Activated CD4-positive, alpha-beta T cell treated with anti-CD3 and anti-CD28 coated beads, Interleukin-2, amount 50 U/mL, for 16 hours (primary cell): ENCODE measurements at places on chromosomes 2 and 18.

DNA sequence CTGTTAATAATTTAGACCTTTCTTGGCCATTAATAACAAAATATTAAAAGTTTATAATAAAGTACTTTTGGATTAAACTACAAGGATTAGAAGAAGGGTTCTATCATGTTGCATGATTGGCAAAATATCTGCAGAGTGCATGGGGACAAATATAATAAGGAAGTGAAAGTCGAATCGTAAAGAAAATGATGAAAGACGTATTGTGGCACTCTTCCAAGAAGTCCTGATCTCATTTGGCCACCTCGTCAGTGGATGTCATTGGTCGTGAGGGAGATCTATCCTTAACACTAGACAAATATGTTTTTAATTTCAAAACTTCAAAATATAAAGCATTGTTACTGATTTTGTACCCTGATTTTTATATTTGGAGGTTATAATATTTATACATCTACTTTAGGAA is 197.7 kb upstream of the STON1 start:
- DNase-seq = no peak

DNA sequence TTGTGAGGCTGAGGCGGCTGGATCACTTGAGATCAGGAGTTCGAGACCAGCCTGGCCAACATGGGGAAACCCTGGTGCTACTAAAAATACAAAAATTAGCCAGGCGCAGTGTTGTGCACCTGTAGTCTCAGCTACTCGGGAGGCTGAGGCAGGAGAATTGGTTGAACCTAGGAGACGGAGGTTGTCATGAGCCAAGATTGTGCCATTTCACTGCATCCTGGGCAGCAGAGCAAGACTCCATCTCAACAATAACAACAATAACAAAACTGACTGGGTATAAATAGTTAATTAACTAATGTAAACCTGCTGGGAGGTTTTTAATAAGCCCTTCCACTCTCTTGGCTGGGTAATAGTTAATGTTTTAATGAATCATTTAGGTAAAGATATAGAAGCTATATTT is 7.8 kb downstream of the SULT6B1 start:
- DNase-seq = no peak

DNA sequence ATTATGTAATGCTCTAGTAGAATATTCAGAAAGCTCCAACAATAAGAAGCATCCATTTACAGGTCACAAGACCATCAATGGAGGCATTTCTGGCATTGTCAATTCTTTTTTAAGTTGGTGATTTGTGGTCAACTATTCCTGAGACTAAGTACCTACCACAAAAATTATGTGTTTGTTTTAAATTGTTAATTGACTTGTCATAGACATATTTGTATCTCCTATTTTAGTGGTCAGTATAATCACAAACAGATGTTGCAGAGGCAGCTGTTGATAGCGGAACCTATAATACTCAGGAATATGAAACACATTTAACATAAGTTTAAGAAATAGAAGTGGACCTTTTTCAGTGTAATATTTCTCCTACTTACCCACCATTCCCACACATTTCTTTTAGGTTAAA is 430.1 kb downstream of the CCDC85A start:
- no peak for DNase-seq

- DNase-seq = no peak
Observed at GRCh38 chr18:79366177-79367094, 29.3 kb upstream of the NFATC1 start.

- no peak for DNase-seq
Observed at GRCh38 chr2:239831001-239831731, 194.0 kb downstream of the NDUFA10 start.

DNA sequence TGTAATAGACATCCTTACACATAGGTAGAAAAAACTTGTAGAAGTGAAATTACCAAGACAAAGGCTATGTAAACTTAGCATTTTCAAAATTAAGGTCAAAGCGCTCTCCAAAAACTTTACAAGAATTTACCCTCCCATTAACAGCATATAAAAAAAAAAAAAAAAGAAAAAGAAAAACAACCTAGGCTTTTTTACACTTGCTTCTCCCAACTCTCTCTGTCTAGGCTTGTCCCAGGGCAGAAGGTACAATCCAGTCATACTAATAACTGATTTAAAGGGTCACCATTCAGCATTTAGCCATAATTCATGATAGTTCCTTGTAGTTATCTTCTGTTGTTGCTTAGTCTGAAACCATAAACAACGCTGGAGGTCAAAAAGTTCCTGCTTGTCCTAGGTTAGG is 130.5 kb downstream of the BCL2 start:
- DNase-seq = no peak

DNA sequence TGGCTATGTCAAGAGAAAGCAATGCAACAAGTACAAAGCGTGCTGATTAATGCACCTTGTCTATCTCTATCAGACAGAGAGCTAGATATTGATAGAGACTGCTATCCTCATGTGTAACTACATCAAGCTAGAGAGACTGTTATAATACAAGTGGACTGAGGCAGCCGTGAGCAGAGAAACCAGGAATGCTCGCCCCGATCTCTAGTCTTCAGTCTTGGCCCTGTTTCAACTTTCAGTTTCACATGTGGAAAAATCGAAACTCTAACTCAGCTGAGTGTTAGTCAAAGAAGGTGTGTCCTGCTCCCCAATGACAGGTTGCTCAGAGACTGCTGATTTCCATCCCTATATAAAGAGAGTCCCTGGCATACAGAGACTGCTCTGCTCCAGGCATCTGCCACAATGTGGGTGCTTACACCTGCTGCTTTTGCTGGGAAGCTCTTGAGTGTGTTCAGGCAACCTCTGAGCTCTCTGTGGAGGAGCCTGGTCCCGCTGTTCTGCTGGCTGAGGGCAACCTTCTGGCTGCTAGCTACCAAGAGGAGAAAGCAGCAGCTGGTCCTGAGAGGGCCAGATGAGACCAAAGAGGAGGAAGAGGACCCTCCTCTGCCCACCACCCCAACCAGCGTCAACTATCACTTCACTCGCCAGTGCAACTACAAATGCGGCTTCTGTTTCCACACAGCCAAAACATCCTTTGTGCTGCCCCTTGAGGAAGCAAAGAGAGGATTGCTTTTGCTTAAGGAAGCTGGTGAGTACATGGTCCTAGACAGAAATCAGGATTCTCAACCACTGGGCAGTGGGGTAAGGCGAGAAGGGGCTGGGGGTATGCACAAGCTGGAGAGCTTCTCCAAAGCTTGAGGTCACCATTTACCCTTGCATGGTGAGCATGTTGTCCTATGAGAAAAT is at the start of gene RSAD2:
TSS of gene RSAD2 (plus strand) at position 376 of the 903 bp plus-strand sequence. CDS start at position 400, 24 bp downstream.
- peak; percentile 66 for DNase-seq

DNA sequence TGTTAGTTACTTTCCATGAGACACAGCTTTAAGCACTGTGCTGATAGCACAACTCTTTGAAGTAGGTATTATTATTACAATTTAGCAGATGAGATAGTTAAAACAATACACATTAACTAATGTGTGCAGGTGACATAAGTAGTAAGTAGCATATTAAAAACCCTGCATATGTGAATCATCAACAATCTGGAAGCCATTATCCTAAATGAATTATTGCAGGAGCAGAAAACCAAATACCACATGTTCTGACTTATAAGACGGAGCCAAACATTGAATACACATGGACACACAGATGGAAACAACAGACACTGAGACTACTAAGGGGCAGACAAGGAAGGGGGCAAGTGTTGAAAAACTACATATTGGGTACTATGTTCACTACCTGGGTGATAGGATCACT is 300.3 kb upstream of the GULP1 start:
- DNase-seq = no peak

GRCh38 chr2:7902251-7902765 is 779.5 kb upstream of the ID2 start:
- no peak for DNase-seq

DNA sequence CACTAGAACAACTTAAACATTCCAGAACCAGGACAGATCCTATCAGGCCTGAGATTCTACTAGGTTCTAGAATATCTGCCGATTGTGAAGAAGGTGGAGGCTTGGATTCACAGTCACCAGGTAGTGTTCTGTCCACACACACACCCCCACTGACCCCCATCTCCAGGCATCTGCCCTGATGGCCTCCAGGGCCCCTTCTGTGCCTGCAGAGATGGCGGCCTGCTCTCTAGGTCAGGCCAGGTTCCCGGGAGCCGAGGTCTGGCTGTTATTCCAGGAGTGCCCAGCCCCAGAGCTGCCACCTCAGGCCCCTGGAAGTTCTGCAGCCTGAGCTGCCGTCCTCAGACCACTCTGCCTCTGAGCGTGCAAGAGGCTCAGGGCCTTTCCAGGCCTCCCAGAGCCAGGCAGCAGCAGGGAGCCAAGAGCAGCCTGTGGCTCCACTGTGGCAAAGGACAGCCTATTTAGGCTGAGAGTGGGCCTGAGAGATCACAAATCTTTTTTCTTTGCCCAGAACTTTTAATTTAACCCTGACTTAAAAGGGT is 96.2 kb upstream of the ASAP2 start:
- DNase-seq = no peak

- no peak for DNase-seq
Observed at GRCh38 chr2:128596396-128597120, 277.9 kb upstream of the HS6ST1 start.

DNA sequence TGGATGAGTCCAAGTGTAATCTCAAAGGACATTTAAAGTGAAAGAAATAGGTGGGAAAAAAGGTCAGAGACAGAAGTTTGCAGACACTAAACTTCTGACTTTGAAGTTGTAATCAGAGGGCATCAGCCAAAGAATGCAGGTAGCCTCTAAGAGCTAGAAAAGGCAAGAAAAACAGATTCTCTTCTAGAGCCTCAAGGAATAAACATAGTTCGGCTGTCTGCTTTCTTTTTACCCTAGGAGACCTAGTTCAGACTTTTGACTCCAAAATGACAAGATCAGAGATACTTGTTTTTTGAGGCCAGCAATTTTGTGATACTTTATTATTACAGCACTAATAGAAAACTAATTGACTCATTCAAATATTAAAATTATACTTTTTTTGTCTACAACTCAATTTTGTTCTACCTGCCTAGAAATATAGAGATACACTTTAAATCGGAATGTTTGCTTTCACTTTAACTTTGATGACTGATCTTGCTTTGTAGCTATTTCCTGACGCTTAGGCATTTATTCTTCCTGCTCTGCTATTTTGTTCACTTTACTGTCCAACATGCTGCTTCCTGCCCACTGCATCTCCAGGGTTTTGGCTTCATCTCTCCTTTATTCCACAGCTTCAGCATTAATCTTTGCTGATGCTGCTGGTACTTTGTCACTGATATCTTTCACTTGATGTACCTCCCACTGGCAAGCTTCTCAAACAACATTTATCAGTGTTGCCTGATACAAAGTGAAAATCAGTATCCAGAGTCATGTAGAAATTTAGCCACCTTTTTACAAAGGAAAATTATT is 272.5 kb downstream of the DSEL start:
- DNase-seq = peak; percentile 16

- DNase-seq = no peak
Observed at GRCh38 chr2:126749537-126749936, 93.6 kb downstream of the GYPC start.

GRCh38 chr18:75213611-75214331 is 3.2 kb downstream of the TSHZ1 start:
- DNase-seq = no peak

DNA sequence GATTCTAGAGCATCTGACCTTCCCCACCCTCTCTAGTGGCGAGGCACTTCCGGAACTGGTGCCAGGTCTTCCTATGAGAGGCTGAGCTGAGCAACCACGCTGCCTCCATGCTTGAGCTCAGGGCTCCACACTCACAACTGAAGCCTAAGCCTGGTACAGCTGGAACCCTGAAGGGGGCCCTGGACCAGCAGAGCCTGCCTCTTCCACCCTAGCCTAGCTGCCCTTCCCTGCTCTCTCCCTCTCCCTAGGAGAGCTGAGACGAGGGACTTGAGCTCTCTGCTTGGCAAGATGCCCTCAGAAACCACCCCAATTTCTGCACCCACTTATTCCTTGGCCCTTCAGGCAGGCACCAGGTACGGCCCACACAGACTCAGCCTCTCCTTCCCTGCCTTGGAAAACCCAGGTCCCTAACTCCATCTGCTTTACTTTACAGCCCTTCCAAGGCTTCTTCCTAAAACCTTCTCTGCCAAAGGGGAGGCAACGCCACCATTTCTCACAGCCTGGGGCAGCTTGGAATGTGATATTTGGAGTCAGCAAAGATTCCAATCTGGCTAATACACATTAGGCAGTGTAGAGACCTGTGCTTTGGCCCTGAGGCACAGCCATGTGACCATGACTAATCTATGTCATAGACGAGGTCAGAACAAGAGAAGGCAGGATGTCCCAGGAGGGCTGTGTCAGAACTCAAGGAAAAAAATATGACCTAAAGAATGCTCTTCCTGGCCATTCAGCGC is 18.8 kb downstream of the COX7A2L start:
- peak; percentile 39 for DNase-seq

DNA sequence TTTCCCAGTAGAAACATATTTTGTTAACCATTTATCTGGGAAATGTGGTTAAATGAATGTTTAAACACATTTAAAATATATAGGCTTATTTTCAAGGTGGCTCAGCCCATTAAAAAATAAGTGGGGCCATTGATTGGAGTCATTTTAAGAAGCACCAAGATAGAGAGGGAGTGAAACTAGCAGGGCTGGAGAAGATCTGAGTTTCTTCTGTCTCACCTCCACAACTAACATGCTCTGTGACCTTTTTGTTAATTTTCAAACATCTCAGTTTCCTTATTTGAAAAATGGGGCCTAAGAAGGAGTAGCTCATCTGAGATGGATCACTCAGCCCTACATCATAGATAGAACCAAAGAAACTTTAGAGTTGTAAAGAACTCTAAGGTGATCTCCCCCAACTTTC is 254.8 kb downstream of the KCNS3 start:
- no peak for DNase-seq

DNA sequence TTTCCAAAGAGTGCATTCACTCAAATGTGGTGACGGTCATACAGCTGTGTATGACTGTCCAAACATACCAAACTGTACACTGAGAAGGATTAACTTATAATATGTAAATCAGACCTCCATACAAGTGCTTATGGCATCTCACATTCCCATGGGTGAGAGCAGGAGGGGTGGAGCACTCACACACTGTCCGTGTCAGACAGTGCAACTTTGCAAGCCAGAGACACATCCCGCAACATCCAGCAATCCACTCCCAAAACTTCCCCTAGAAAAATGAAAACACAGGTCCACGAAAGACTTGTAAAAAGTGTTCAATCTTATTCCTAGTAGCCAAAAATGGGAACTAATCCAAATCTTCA is 36.4 kb downstream of the FAM168B start:
- no peak for DNase-seq

DNA sequence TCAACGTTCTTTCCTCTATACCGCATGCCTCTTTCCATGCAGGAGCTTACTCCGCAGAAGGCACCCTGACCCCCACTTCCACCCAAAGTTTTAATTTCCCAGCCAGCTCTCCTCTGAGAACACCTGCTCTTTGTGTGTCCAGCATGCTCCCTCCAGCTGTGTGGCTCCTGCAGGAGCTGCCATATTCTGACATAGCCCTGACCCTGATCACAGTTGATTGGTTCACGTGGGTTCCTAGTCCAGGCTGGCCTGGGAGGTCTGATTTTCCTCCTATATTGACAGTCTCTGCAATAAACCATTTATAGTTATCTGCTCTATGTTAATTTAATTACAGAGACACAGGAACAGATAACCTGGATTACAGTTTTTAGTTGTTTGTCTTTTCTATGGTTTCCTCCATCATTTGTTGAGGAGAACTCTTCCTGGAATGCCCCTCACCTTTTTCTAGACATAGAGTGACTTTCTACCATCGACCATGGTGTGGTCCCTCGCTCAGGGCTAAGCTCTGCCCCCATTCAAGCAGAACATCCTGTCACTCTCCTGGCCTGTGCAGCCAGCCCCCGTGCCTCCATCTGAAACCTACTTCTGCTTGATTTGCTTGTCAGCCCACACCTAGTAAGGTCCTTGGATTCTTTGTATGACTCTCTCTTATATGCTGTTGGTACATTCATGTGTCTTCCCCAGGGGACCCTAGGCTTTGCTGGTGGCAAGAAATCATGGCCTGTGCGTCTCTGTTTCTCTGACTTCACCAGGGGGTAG is 231.5 kb downstream of the LPIN1 start:
- no peak for DNase-seq
